SK-N-DZ (cell line): ENCODE measurements at places on chromosomes 4 and X.

DNA sequence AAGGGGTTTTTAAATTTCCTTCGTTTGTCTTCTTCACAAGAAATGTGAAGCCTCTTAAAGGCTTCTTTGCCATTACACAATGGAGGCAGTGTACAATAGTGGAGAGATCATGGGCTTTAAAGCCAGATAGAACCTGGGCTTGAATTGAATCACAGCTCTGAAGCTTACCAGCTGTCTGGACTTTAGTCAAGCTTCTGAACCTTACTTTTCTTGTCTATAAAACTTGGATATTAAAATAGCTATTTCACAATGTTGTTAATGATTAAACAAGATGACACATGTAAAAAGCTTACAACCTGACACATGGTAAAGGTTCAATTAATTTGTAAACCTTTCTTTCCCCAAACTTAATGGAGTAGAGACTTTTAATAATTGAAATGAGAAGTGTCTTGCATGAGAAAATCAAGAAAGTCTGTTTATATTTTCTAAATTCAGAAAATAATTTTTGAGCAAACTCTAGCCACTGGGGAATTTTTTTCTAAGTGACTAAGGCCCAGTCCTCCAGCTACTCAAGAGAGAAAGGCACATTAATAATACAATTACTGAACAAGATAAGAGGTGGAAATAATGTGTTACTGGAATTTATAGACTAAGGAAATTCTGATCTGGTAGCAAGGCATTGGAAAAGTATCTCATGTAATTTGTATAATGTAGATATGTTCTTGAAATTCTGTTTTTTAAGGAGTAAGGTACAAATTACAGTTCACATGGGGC lies 21.7 kb upstream of the TBC1D8B start:
- no peak for DNase-seq

- DNase-seq = no peak
Measured at GRCh38 chr4:153211986-153212728, 7.9 kb downstream of the TRIM2 start.

GRCh38 chr4:2406406-2406805 lies 12.0 kb downstream of the ZFYVE28 start:
- DNase-seq = no peak

- DNase-seq = no peak
Measured at GRCh38 chr4:77174426-77174825, 17.4 kb downstream of the CCNG2 start.

GRCh38 chrX:108091878-108092291 lies 307 bp downstream of the ATG4A start:
- DNase-seq = no peak

- no peak for DNase-seq
Measured at GRCh38 chrX:69031971-69032391, 133.3 kb downstream of the PJA1 start.

DNA sequence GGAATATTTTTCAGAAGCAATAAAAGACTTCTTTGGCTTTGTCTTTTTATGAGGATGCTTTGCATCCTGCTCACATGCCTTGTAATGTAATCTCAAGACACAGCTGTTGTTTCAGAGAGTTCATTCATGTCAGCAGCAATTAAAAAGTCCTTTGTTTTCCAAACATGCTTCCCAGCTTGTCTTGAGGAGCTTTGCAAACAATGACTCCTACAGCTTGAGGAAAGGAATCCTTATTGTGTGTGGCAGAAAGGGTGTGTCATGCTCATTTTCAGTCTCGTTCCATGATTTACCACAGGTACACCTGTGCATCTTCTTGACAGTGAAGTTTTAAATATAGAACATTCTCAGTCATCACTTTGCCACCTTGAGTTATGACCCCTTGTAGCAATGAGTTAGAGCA lies 139.2 kb upstream of the AADAT start:
- DNase-seq = no peak

GRCh38 chr4:174388461-174389145 lies 104.9 kb downstream of the CEP44 start:
- DNase-seq = no peak

- no peak for DNase-seq
Measured at GRCh38 chr4:95445251-95445650, 103.5 kb downstream of the UNC5C start.

DNA sequence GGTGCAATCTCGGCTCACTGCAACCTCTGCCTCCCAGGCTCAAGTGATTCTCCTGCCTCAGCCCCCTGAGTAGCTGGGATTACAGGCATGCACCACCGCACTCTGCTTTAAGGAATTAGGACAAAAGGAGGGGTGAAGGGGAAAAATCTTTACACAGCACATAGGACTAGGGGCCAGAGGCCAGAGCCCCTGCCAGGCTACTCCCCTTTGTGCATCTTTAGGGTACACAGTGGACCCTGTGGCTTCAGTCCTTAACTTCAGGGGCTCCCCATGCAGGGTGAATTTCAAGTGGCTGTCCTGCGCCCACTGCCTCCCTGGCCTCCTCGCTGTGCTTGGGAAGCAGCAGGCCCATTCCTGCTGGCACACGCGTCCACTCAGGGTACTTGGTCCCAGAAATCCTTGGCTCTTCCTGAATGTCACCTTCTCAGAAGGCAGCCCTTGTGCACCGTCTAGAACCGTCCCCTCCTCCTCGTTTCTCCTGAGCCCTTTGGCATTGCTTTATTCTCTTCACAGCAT lies 138.9 kb upstream of the PSAPL1 start:
- no peak for DNase-seq

- no peak for DNase-seq
Measured at GRCh38 chr4:137375111-137375850, 157.0 kb downstream of the PCDH18 start.

DNA sequence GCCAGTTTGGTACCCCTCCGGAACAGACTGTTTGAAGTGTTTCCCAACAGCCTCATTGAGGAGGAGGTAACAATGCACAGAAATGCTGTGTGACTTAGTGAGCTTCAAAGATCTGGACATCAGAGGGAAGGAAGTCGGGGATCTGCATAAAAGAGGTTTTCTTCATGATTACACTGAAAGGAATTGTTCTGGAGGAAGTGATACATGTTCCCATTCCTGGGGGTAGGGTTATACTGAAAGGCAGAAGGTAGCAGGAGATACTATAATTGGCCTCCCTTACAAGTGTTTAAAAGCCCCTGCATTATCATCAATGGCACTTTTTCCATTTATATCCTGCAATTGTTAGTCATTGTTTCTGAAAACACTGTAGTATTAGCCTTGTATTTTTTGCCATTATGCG lies 94.0 kb upstream of the DKK2 start:
- DNase-seq = no peak

GRCh38 chr4:39518484-39518883 lies 8.8 kb downstream of the UGDH start:
- DNase-seq = no peak
